ENCODE measurements at places on chromosomes 5 and 9.

- peak; percentile 95 for DNase-seq
Measured at GRCh38 chr9:79571309-79572031, at the start of gene TLE4. TLE4 (plus strand) TSS chr9:79571965; CDS start chr9:79572791, 826 bp downstream.

- no peak for DNase-seq
Measured at GRCh38 chr9:98591696-98592095, 117.0 kb downstream of the GABBR2 start.

GRCh38 chr9:134408389-134408788, 82.1 kb downstream of the RXRA start:
- no peak for DNase-seq

GRCh38 chr9:3508521-3509291, 17.1 kb downstream of the RFX3 start:
- no peak for DNase-seq

DNA sequence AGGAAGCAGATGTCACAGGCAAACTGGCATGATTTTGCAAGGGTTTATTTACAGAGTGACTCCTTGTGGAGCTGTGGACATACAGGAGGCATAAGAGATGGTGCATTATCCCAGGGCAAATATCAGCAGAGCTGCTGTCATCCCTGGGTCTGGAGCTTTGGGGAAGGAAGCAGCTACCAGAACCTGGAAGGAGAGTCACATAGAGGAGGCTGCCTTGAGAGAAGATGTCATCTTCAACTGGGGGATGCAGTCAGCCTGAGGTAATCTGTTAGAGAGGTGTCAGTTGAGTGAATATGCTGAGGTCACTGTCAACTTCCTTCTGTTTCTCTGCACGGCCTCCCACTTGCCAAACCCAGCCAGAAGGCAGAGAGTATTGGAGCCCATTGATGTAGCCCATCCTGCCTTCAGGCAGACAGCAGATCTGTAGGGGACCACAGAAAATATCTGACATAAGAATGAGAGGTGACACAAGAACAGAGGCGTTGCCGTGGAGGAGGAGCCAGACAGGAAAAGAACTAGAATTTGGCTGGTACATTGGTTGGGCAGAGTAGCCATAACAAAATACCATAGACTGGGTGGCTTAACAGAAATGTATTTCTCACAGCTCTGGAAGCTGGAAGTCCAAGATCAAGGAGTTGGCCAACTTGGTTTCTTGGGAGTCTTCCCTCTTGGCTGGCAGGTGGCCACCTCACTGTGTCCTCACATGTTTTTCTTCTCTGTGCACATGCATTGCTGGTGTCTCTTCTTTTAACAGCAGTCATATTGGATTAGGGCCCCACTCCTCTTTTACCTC, 102.8 kb downstream of the SNX18 start:
- no peak for DNase-seq

- no peak for DNase-seq
Measured at GRCh38 chr5:52580921-52581320, 206.8 kb upstream of the ITGA1 start.

DNA sequence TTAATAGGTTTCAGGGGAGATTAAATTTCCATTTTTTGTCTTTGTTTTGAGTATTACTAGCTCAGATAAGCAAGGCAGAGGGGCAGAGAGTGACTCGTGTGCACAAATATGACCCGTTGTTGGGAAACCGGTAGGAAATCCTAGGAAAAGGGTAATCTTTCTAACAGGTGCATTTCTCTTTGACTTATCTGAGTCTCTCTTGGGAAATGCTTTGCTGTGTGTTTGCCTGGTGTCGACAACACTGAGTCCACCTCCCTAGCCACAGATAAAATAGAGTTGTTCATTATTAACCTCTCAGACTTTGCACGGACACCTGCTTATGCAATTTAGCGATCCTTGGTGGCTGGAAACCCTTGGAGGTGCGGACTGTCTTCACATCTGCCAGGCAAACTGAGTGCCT, 164.2 kb downstream of the FGF1 start:
- no peak for DNase-seq

- DNase-seq, result no peak
Measured at GRCh38 chr9:72464857-72465592, 56.4 kb upstream of the TMC1 start.

GRCh38 chr9:134735441-134736175, 94.0 kb downstream of the COL5A1 start:
- DNase-seq, result no peak
